ENCODE measurements at places on chromosomes 13 and 19.

- no peak for DNase-seq
Observed at GRCh38 chr13:110300090-110300815, 6.7 kb downstream of the COL4A1 start.

GRCh38 chr13:35699825-35700510 is 223.5 kb upstream of the MAB21L1 start:
- DNase-seq = no peak

GRCh38 chr19:57421037-57421436 is 10.1 kb downstream of the ZNF17 start:
- no peak for DNase-seq

DNA sequence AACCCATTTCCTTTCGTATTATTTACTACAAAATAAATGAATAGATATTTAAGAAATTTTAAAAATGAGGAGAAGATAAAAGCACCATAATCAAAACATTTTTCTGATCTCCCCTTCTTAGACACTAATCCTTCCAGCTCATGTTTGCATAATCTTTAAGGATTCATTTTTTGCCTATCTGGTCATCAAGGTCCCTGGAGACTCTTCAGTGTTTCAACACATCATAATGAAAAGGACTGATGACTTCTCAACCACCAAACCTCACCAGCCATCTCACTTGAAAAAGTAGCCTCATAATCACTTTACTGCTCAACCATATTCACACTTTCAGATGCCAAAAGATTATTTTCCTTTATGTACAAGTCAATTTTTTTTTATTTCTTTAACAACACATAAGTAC is 80.1 kb downstream of the DCLK1 start:
- DNase-seq = no peak
